ENCODE measurements at places on chromosomes 5 and 9. TPM values are rescaled to one million over a fixed set of nuclear protein-coding genes. Genes with fewer than 3 reads are reported as not detected.

The PCDHB12 gene
- not detected for total RNA-seq

The RASEF gene
- under 0.01 TPM for total RNA-seq

The LCN1 gene
- total RNA-seq: not detected

The MTREX gene
- 15.3 TPM for total RNA-seq

The SMIM33 gene
- total RNA-seq: under 0.01 TPM

The SH3GL2 gene
- not detected for total RNA-seq

The COL15A1 gene
- total RNA-seq: under 0.01 TPM

The SLC6A3 gene
- not detected for total RNA-seq

The CATSPER3 gene
- total RNA-seq: 0.27 TPM

The TAF11L11 gene
- total RNA-seq: not detected

The IFNA5 gene
- not detected for total RNA-seq

The SLC6A19 gene
- total RNA-seq: under 0.01 TPM

The TOMM5 gene
- 49.0 TPM for total RNA-seq

The PFN3 gene
- total RNA-seq: not detected

The PCDHB15 gene
- under 0.01 TPM for total RNA-seq

The TERT gene
- total RNA-seq: 1.1 TPM

The SVEP1 gene
- total RNA-seq: under 0.01 TPM

The GFPT2 gene
- under 0.01 TPM for total RNA-seq

The MPDZ gene
- 6.2 TPM for total RNA-seq

The ALDH7A1 gene
- total RNA-seq: 3.5 TPM

The GPR21 gene
- 12.1 TPM for total RNA-seq

The TMEM174 gene
- not detected for total RNA-seq

The WDR38 gene
- total RNA-seq: not detected

The ZNF366 gene
- total RNA-seq: under 0.01 TPM

The MAMDC2 gene
- 42.3 TPM for total RNA-seq

The SPATA31C1 gene
- under 0.01 TPM for total RNA-seq

The FOXD4 gene
- 0.27 TPM for total RNA-seq

The DMRT3 gene
- total RNA-seq: under 0.01 TPM

The NIPAL4 gene
- total RNA-seq: 0.81 TPM

The AFF4 gene
- 28.8 TPM for total RNA-seq

The GRM6 gene
- not detected for total RNA-seq

The BRINP1 gene
- not detected for total RNA-seq

The PCDHA1 gene
- not detected for total RNA-seq

The BNC2 gene
- under 0.01 TPM for total RNA-seq

The C9orf50 gene
- not detected for total RNA-seq

The TEX53 gene
- not detected for total RNA-seq

The PHF24 gene
- under 0.01 TPM for total RNA-seq
